ENCODE measurements at places on chromosomes 11 and 22.

- no peak for DNase-seq
Measured at GRCh38 chr11:86274503-86274902, 27.5 kb upstream of the HIKESHI start.

GRCh38 chr11:694563-695287 is at the start of gene DEAF1:
Gene DEAF1 (minus strand): TSS chr11:695222. CDS start chr11:695047, 175 bp downstream.
- peak; percentile 98 for DNase-seq

GRCh38 chr11:71286701-71287643 is 34.6 kb upstream of the SHANK2 start:
- no peak for DNase-seq

DNA sequence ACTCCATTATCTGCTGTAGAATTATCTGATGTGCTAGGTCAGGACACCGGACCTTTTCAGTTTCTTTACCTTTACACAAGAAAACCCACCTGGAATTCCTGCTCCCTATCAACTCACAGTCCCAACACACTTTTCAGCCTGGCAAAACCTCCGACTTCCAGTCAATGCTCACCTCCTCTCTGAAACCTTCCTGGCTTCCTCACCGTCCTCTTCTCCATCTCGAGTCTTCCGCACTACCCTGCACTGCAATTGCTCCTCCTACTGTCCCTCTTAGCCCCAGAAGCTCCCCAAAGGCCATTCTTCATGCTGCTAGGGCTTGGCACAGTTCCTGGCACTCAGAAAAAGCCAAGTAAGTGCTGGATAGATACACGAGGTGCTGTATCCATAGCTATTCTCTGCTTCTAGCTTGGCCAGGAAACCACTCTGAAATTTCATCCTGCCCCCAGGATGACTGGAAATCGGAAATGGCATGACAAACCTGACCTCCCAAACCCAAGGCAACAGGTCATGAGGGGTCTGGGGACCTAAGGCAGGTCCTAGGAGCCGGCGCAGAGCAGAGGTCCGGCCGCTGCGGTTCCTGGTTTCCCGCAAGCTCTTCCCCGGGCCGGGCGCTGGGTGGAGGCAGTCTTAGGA is 702 bp downstream of the SYN3 start:
- DNase-seq, result peak; percentile 52

- DNase-seq, result no peak
Measured at GRCh38 chr11:133824593-133824992, 20.7 kb downstream of the SPATA19 start.

DNA sequence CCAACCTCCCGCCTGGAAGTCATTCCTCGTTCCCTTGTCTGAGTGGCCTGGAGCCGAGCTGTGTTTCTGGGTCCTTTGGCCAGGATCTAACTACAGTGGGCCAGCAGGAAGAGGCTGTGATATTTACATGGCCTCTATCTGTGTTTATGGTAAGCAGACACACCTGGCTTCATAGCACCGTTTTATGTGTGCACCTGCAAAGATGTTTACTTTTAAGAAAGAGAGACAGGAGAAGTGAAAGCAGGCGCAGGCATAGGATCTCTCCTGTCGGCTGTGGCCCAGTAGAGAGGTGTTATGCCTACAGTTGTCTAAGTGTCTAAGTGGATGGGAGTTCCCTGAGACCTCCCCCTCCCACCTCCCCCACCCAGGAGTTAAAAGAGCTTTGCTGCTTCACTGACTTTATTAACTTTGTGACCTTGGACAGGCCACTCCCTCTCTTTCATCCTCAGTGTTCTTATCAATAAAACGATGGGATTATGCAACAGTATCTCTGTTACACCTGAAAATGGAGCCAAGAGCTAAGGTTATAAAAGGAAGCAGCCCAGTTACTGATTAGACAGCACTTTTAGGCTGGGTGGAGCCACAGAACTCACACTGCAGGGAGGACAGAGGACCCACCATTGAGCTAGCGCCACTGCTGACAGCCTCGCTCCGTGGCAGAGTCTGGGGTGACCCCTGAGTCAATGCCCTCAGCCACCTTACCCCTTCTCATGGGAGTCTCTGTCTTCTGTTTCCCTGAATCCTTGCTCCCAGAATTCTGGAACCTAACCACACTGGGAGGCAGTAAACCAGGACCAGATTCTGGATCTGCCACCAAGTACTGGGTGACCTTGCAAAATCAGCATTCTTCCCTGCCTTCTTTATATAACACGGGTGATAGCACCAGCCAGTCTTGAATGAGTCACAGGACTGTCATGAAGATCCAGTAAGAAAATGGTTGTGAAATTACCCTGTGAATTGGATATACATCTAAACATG is 22.0 kb downstream of the ST14 start:
- no peak for DNase-seq

GRCh38 chr11:128796270-128796669 is 70.8 kb downstream of the KCNJ1 start:
- no peak for DNase-seq

- no peak for DNase-seq
Measured at GRCh38 chr11:76218449-76219178, 12.3 kb upstream of the WNT11 start.

- DNase-seq, result no peak
Measured at GRCh38 chr11:124672536-124673215, 863 bp downstream of the SIAE start.

- DNase-seq, result no peak
Measured at GRCh38 chr11:58912124-58912523, 27.2 kb upstream of the GLYATL1 start.

- DNase-seq, result no peak
Measured at GRCh38 chr11:48029681-48030290, 49.4 kb downstream of the PTPRJ start.

DNA sequence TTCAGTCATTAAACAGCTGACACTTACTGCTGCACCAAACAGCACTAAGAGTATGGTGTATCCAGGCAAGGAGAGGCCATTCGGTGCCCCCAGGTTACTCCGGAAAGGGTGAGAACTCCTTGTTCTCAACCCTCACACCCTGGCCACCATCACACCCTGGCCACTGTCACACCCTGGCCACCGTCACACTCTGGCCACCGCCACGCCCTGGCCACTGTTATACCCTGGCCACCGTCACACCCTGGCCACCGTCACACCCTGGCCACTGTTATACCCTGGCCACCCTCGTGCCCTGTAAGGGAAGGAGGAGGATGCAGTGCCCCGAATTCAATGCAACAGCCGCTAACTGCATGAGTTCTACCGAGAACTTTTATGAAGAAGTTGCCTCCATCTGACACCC is 644.4 kb downstream of the TBC1D22A start:
- no peak for DNase-seq

GRCh38 chr11:103907548-103908455 is 128.6 kb upstream of the DDI1 start:
- no peak for DNase-seq

- DNase-seq, result no peak
Measured at GRCh38 chr22:40040927-40041326, 46.2 kb downstream of the FAM83F start.
